ENCODE measurements at places on chromosomes 7 and 10. TPM values are rescaled to one million over a fixed set of nuclear protein-coding genes. Genes with fewer than 3 reads are reported as not detected.

DNA sequence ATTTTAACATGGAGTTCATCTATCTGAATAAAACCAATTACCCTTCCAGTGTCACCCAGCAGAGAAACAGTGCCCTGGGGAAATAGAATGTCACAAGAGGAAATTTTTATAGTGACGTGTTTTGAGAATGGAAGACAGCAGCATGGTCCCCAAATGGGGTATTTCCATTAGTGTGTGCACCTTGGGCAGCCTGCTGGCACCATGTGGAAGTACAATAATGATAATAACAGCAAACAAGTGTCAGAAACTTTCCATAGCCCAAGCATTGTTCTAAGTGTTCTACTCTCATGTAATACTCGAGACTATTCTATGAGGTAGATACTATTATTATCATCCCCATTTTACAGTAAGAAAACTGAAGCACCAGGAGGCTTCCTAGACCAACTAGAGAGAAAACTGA lies 2.2 kb upstream of the PDE1C start:
- no peak for DNase-seq
- no peak overlapping the region for H3K27ac ChIP-seq
- no peaks in the 10 kb centered on the region for H3K36me3 ChIP-seq
- H3K27me3 ChIP-seq, result no peaks in the 10 kb centered on the region

DNA sequence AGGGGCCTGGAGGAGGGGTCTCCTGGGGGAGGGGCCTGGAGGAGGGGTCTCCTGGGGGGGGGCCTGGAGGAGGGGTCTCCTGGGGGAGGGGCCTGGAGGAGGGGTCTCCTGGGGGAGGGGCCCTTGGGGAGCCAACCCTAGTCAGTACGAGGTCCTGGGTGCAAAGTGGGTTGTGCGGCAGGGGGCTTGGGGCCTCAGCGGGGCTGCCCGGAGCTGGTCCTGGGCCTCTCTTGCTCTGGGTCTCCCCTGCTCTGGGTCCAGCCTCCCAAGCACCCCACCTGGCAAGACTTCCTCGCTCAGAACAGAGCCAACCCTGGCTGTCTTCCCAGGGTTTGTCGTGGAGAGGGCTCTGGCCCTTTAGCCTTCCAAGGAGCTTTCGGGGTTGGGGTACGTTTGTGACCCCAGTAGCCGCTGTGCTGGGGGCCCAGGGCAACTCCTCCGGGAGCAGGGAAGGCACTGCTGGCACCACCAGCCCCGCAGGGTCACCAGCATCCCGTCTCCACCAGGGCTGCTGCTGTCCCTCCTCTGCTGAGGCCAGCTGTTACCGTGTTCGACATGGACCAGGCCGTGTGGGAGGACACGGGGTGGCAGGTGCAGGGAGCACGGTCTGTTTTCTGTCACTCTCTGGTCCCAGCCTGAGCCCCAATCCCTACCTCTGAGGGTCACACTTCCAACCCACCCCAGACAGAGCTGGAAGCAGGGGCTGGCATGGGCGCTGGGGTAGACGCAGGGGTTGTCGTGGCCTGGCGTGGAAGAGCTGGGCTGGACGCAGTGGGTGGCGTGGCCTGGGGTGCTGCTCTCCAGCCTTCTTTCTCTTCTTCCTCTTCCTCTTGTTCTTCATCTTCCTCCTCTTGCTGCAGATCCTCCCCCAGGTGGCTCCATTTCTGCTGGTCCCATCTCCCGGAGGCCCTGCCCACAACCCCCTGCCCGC lies 22.8 kb downstream of the PWWP2B start:
- no peak overlapping the region for H3K4me3 ChIP-seq
- no peak for DNase-seq
- H3K27me3 ChIP-seq, result no peaks in the 10 kb centered on the region
- H3K4me1 ChIP-seq, result peaks cover 85% of the 10 kb centered on the region
- no peaks in the 10 kb centered on the region for H3K36me3 ChIP-seq

- no peak overlapping the region for H3K4me3 ChIP-seq
- peaks cover 9% of the 10 kb centered on the region for H3K4me1 ChIP-seq
- peak overlapping the region; percentile 42 for H3K27ac ChIP-seq
- no peak for DNase-seq
- no peaks in the 10 kb centered on the region for H3K27me3 ChIP-seq
- H3K36me3 ChIP-seq, result no peaks in the 10 kb centered on the region
Measured at GRCh38 chr10:28254290-28254985, 48.4 kb downstream of the MPP7 start.

- H3K27ac ChIP-seq, result no peak overlapping the region
- peaks cover 78% of the 10 kb centered on the region for H3K36me3 ChIP-seq
- no peak overlapping the region for H3K4me3 ChIP-seq
Measured at GRCh38 chr10:119149729-119150128, 15.8 kb downstream of the SFXN4 start.

DNA sequence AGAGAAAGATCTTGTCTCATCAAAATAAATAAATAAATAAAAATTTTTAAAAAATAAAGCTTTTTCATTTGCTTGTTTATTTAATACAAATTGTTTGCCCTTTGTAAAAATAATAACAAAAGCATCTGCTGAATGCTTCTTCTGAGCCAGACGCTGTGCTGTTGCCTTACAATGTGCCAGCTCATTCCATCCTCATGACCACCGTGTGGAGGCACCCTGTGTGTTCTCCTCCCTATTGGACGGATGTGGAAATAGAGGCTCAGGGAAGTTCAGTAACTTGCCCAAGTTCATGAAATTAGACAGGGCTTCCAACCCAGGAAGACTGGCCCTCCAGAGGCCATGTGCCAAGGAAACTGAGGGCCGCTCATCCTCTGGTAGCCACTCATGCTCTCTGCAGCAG lies 120.6 kb downstream of the SH3PXD2A start:
- no peak overlapping the region for H3K4me3 ChIP-seq
- H3K36me3 ChIP-seq, result no peaks in the 10 kb centered on the region
- no peaks in the 10 kb centered on the region for H3K27me3 ChIP-seq

GRCh38 chr7:101172005-101172853 lies 6.9 kb upstream of the VGF start:
- no peak for DNase-seq
- H3K36me3 ChIP-seq, result no peaks in the 10 kb centered on the region
- peaks cover 37% of the 10 kb centered on the region for H3K4me1 ChIP-seq
- H3K27me3 ChIP-seq, result peaks cover 100% of the 10 kb centered on the region
- H3K4me3 ChIP-seq, result no peak overlapping the region

- no peak overlapping the region for H3K4me3 ChIP-seq
- H3K36me3 ChIP-seq, result no peaks in the 10 kb centered on the region
- H3K4me1 ChIP-seq, result no peaks in the 10 kb centered on the region
- H3K27ac ChIP-seq, result no peak overlapping the region
Measured at GRCh38 chr10:133438711-133439273, 14.4 kb upstream of the SPRN start.

DNA sequence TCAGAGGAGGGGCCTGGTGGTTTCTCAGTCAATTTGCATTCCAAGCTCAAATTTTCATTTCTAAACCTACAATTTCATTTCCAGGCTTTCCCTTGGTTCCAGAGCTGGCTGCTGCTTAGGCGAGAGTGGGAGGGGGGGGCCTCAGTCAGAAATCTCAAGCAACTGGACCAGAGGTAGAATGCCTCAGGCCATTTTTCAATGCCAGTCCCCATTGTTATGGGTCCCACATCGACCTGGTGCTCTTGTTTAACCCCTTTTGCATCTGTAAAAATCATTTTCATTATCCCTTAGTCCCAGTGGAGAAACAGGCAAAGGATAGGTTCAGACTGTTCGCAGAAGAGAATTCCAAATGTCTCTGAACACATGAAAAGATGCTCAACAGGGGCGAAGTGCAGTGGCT lies 13.5 kb upstream of the BAG3 start:
- H3K27me3 ChIP-seq, result no peaks in the 10 kb centered on the region
- no peak for DNase-seq
- no peaks in the 10 kb centered on the region for H3K36me3 ChIP-seq
- H3K4me1 ChIP-seq, result no peaks in the 10 kb centered on the region
- no peak overlapping the region for H3K27ac ChIP-seq

GRCh38 chr10:127576740-127577161 lies 27.6 kb downstream of the NPS start:
- no peak overlapping the region for H3K27ac ChIP-seq
- no peaks in the 10 kb centered on the region for H3K36me3 ChIP-seq
- H3K4me3 ChIP-seq, result no peak overlapping the region
- H3K4me1 ChIP-seq, result peaks cover 4% of the 10 kb centered on the region
- no peaks in the 10 kb centered on the region for H3K27me3 ChIP-seq
- DNase-seq, result peak; percentile 85

- DNase-seq, result no peak
- no peaks in the 10 kb centered on the region for H3K4me1 ChIP-seq
- H3K4me3 ChIP-seq, result no peak overlapping the region
- H3K27me3 ChIP-seq, result peaks cover 10% of the 10 kb centered on the region
Measured at GRCh38 chr10:132793871-132794849, 8.2 kb upstream of the NKX6-2 start.

DNA sequence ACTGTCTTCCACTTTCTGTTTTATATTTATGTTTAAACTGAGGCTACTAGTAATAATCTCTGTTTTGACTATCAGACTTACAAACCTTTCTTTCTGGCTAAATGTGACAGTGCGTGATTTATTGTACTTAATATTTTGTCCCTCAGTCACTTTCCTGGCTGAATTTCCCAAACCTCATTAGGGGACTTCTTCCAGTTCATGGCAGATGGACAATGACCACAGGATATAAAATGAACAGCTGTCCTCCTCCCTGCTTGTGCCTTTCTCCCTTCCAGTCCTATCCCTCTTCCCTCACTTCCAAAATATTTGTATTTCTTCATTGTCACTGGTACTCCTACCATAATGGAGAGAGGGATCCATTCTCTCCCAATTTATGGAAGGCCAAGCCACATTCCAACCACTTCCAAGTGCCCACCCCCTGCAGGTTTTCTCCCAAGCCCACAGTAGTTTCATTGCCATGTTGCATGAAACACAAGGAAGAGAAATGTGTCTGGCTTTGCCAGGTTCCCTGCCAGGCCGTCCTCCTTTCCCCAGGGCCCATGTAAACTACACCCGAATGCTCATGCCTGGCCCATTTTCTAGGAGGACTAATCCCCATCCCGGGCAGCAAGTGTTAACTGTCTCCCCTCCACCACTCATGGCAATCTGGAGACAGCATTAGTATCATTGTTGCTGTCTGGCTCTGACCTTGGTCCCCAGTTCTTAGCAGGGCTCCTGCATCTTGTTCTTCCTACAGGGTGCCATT lies 269.5 kb upstream of the SLC26A5 start:
- H3K36me3 ChIP-seq, result no peaks in the 10 kb centered on the region
- no peak for DNase-seq
- no peak overlapping the region for H3K27ac ChIP-seq
- H3K4me1 ChIP-seq, result no peaks in the 10 kb centered on the region
- H3K4me3 ChIP-seq, result no peak overlapping the region
- no peaks in the 10 kb centered on the region for H3K27me3 ChIP-seq

DNA sequence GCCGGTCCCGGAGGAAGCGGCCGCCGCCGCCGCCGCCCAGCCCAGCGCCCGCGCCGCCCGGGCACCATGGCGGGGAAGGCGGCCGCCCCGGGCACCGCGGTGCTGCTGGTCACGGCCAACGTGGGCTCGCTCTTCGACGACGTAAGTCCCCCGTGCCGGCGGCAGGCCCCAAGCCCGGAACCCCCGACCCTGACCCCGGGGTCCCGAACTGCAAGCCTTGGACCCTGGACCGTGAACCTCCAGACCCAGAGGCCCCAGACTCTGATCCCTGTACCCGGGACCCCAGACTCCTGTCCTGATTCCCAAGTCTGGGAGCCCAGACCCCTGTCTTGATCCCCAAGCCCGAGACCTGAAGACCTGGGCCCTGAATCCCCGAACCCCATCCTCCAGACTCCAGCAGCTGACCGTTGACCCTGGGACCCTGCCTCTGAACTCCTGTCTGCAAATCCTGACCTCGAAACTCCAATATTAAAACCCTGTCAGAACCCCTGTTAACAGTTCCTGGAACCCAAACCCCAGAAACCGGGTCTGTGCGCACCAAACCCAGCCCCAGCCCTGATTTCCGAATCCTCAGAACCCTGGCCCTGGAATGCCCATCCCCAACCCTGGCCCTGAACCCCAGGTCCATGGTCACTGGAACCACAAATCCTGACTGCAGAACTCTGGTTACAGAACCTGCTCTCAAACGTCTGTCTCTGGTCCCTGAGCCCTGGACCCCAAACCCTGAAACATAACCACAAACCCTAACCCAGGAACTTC lies 623 bp downstream of the INPP5A start:
- H3K27ac ChIP-seq, result peak overlapping the region; percentile 97
- H3K4me1 ChIP-seq, result peaks cover 76% of the 10 kb centered on the region
- DNase-seq, result no peak
- H3K27me3 ChIP-seq, result no peaks in the 10 kb centered on the region
- peak overlapping the region; percentile 79 for H3K4me3 ChIP-seq

DNA sequence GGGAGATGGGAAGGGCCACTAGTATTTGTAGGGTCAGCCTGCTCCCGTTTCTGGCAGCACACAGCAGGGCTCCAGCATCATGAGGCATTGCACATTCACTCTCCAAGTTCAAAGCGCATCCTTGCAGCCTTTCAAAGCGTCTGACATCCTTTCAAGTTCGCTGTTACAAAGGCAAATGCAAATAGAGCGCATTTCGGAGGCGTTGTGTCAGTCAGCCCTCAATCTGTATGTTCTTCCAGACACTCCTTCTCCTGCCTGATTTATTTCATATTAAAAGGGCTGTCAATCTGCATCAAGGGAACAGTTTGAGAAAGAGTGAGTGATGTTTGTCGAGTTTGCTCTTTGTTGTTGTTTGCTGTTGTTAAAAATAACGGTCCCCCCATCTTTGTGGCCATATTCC lies 188.5 kb downstream of the SNX10 start:
- H3K36me3 ChIP-seq, result no peaks in the 10 kb centered on the region
- no peak overlapping the region for H3K27ac ChIP-seq
- no peaks in the 10 kb centered on the region for H3K4me1 ChIP-seq
- H3K27me3 ChIP-seq, result no peaks in the 10 kb centered on the region

DNA sequence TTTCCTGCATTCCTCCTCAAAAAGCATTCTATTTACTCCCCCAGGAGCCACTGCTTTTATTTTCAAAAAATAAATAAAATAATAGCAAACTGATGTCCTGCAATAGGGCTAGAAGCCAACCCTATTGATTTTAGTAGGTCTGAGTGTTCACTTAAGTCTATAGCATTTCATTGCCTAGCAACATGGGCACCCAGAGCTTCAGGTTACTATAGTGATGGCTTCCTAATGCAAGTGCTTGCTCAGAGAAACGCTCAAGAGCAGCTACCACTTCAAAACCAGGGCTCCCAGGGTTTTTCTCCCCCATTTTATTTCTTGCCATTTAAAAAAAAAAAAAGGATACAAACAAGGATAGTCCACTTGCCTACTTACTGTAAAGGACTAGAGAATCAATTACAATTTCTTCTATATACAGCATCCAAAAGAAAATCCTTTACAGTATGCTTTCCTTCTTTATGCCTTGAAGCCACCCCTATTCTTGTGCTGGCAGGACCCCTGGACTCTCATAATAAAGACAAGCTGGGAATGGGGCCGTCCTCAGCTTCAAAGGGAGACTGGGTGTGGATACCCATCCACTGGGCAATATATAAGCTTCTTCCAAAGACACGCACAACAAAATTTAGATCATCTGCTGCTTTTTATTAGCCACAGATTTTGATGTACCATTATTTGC lies 133.3 kb downstream of the VPS41 start:
- H3K4me3 ChIP-seq, result no peak overlapping the region
- peaks cover 30% of the 10 kb centered on the region for H3K36me3 ChIP-seq
- no peak for DNase-seq
- H3K27me3 ChIP-seq, result no peaks in the 10 kb centered on the region

The CISD1 gene
- 34.4 TPM for total RNA-seq

The RGR gene
- 2.5 TPM for total RNA-seq

The RAPGEF5 gene
- total RNA-seq, result 22.5 TPM

The C10orf62 gene
- total RNA-seq, result 0.46 TPM

The TLX1 gene
- not detected for total RNA-seq

The IDI2 gene
- not detected for total RNA-seq

The ZNF777 gene
- 6.6 TPM for total RNA-seq
